ENCODE measurements at places on chromosomes 4 and X.
A peak's percentile ranks its signal among the peaks of the same experiment; 100 is the strongest.

- no peak for DNase-seq
Measured at GRCh38 chr4:15776871-15777648, 1.1 kb upstream of the CD38 start.

- DNase-seq, result peak; percentile 75
Measured at GRCh38 chrX:69314436-69315348, 149.4 kb upstream of the PJA1 start.

- no peak for DNase-seq
Measured at GRCh38 chrX:41386222-41386990, 52.4 kb downstream of the DDX3X start.

- no peak for DNase-seq
Measured at GRCh38 chr4:113616443-113616842, 145.1 kb downstream of the CAMK2D start.

DNA sequence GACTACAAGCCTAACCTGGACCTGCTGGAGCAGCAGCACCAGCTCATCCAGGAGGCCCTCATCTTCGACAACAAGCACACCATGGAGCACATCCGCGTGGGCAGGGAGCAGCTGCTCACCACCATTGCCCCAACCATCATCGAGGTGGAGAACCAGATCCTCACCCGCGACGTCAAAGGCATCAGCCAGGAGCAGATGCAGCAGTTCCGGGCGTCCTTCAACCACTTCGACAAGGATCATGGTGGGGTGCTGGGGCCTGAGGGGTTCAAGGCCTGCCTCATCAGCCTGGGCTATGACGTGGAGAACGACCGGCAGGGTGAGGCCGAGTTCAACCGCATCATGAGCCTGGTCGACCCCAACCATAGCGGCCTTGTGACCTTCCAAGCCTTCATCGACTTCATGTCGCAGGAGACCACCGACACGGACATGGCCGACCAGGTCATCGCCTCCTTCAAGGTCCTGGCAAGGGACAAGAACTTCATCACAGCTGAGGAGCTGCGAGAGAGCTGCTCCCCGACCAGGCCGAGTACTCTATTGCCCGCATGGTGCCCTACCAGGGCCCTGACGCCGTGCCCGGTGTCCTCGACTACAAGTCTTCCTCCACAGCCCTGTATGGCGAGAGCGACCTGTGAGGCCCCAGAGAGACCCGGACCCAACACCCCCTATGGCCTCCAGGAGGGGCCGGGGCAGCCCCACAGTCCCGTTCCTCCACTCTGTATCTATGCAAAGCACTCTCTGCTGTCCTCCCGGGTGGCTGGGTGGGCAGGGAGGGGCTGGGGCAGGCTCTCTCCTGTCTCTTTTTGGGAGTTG is 486.2 kb downstream of the TRAM1L1 start:
- DNase-seq, result no peak

- DNase-seq, result peak; percentile 51
Measured at GRCh38 chrX:153527208-153527607, 9.8 kb downstream of the ATP2B3 start.

GRCh38 chr4:156749426-156750403 is 221.9 kb downstream of the PDGFC start:
- no peak for DNase-seq

- no peak for DNase-seq
Measured at GRCh38 chr4:76022677-76023076, 620 bp downstream of the CXCL10 start.

DNA sequence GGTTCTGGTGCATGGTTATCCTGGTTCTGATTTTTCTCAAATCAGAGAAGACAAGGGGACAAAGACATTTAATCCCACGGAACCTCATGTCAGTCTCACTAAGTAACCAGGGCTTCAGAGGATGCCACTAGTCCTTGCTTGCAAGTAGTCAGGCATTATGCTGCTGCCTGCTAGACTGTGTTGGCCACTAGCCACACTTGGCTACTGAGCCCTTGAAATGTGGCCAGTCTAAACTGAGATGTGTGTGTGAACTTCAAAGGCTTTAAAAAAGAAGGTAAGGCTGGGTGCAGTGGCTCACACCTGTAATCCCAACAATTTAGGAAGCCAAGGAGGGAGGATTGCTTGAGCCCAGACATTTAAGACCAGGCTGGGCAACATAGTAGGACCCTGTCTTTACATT is 48.6 kb upstream of the IGFBP7 start:
- no peak for DNase-seq

- no peak for DNase-seq
Measured at GRCh38 chr4:20474119-20474518, 222.4 kb downstream of the SLIT2 start.

- no peak for DNase-seq
Measured at GRCh38 chr4:79399076-79399475, 9.0 kb downstream of the GK2 start.

- no peak for DNase-seq
Measured at GRCh38 chr4:146585761-146586333, 52.8 kb upstream of the POU4F2 start.

DNA sequence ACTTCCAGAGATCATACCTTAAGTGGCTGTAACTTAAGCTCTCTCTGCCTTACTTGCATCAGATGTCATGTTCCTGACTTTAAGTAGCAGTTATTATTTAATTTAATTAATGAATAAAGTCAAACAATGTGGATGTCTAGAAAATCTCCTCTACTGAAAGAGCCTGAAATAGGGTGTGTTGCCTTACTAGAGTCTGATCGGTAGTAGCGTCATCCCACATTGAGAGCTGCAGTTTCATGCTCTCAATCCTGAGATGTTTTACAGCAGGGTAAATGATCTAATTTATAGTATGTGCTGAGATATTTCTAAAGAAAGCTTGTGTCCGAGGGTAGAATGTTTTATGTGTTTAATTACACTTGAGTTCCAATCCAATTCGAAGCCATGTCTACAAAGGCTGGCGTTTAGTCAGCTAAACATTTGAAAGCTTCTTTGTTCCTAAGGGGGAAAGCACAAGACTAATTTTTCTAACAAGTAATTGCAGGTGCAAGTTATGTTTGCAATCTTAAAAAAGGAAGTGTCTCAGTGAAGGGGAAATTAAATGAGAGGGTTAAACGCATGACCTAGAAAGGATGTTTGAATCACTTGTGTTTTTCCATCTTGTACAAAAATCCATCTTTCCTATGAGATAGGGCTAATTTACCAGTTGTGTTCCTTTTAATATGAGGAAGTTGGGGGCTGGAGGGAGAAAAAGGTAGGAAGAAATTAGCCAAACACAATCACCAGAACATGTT is 391.0 kb upstream of the MAGEB2 start:
- DNase-seq, result no peak

GRCh38 chr4:152983774-152984411 is 47.8 kb downstream of the FHDC1 start:
- DNase-seq, result no peak

DNA sequence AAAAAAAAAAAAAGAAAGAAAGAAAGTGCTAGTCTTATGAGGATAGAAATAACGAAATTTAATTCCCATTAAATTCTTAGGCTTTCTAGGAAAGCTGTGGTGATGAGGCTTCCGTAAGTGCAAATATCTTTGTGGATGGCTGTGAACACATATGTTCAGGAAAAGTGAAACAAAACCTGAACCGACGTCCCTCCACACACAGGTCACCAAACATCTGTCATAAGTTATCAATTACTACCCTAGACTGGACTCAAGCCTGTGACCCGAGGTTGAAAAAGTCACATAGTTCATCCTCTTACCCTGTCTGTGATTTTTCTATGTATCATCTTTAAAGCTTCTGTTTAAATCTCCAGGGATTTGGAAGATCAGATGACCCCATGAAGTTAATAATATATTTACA is 24.8 kb downstream of the HHIP start:
- no peak for DNase-seq

GRCh38 chr4:54554339-54554990 is 103.3 kb upstream of the KIT start:
- DNase-seq, result no peak

- no peak for DNase-seq
Measured at GRCh38 chr4:125719987-125720386, 405.2 kb downstream of the FAT4 start.

DNA sequence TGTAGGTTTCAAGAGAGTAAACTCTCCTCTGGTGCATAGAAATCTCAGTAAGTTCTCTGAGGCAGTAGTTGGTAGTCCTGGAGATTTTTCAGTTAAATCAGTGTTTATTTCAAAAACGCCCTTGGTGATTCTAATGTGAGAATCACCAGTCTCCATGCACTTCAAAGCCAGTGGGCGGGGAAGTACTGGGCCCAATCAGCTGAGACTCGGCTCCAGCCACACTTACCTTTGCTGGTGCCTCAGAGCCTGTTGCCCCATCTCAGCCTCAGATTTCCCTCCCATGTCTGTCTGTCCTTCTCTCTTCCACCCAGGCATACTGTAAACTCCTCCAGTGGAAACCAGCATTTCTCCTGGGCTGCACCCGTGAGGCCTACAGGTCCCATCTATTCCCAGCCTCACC is 7.4 kb upstream of the MGST2 start:
- DNase-seq, result peak; percentile 60

GRCh38 chrX:40646489-40647306 is 663 bp downstream of the CXorf38 start:
- DNase-seq, result peak; percentile 62

DNA sequence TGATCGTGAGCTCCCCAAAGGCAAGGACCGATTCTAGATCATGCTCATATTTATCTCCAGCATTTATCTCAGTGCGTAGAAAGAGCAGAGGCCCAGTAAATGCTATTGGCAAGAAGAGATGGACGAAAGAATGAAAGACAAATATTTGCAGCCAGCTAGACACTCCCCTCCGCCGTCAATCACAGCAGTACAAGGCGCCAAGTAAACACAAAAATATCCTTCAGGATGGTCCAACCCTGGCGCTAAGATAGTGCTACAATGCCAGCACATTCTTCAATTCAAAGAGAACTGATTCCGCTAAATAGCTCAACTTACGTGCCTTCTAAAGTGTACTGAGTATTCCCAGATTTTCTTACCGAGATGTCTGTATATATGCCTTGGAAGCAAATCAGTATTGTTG is 114.5 kb downstream of the DDX53 start:
- DNase-seq, result no peak

Data from ELF-1 (cell line).